ENCODE measurements at places on chromosomes 1 and 21.

DNA sequence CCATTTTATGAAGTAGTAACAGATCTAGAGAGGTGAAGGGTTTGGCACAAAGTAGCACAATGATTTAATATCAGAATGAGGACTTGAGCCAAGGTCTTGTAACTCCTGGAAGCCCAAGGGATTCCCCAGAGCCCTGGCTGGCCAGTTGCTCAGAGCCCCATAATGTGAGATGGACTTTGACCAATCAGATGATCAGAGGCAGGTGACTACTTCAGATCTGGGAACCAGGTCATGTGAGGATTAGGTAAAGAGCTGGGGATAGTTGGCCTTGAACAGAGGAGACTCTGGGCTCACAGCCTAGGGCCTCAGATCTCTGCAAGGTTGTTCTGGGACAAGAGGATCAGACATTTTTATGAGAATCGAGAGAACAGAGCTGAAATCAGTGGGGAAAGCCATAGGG, 18.9 kb downstream of the SHISAL2A start:
- DNase-seq: no peak

DNA sequence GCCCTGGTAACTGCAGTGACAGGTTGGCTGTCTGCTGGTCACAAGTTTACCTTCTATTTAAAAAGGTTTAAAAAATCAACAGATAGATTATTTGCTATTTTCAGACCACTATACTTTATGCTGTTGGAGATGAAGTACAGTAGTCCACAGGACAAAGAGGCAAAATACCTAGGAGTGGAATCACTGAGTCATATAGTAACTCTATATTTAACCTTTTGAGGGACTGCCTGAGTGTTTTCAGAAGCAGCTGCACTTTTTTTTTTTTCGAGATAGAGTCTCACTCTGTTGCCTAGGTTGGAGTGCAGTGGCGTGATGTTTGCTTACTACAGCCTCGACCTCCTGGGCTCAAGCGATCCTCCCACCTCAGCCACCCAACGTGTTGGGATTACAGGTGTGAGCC, 11.7 kb downstream of the CNIH4 start:
- no peak for DNase-seq

GRCh38 chr1:42312576-42313212, 22.3 kb downstream of the FOXJ3 start:
- no peak for DNase-seq

DNA sequence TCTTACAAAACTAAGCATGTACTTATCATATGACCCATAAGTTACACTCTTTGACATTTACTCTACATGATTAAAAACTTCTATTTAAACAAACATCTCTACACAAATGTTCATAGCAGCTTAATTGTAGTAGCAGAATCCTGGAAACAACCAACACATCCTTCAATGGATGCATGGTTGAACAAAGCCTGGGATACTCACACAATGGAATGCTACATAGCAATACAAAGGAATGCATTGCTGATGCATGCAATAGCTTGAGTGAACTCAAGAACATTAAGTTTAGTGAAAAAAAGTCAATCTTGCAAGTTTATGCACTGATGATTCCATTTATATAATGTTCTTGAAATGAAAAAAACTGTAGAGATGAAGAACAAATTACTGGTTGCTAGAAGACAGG, 686.9 kb downstream of the LRRIQ3 start:
- DNase-seq: no peak

- no peak for DNase-seq
Measured at GRCh38 chr1:226279498-226279897, 29.5 kb downstream of the LIN9 start.

GRCh38 chr1:76075877-76076276, 1.3 kb downstream of the ST6GALNAC3 start:
- no peak for DNase-seq

DNA sequence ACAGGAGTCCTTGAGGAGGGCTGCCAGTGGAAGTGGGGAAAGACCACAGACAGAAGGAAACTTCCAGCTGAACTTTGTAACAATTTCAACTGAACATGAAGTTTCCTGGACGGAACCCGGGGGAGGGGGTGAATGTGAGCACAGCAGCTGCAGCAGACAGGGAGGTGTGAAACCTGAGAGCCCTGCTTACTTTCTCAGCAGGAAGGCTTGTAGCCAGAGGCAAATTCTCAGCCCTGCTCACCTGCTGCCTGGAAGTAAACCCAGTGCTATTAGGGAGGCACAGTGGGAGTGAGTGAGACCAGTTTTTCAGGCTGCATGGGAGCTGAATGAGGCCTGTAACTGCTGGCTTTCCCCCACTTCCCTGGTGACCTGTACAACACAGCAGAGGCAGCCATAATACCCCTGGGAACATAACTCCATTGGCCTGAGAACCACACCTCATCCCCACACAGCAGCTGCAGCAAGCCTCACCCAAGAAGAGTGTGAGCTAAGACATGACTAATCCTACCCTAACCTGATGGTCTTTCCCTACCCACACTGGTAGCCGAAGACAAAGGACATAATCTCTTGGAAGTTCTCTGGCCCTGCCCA, 9.6 kb upstream of the SPRR2F start:
- no peak for DNase-seq

DNA sequence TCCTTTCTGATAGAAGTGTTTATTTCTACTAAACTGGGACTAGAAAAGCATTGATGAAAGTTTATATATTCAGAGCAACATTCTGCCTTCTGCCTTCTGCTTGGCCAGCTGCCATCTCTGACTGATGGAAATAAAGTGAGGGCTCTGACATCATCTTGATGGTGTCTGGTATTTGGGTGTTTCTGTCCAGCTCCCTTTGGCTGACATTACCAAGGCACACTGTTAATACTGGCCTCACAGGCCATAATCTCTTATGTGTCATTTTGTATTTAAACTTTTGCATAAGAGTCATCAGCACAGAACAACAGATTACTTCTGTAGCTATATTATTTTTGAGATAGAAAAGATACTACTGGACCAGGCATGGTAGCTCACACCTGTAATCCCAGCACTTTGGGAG, 216.9 kb downstream of the RYR2 start:
- DNase-seq: no peak

DNA sequence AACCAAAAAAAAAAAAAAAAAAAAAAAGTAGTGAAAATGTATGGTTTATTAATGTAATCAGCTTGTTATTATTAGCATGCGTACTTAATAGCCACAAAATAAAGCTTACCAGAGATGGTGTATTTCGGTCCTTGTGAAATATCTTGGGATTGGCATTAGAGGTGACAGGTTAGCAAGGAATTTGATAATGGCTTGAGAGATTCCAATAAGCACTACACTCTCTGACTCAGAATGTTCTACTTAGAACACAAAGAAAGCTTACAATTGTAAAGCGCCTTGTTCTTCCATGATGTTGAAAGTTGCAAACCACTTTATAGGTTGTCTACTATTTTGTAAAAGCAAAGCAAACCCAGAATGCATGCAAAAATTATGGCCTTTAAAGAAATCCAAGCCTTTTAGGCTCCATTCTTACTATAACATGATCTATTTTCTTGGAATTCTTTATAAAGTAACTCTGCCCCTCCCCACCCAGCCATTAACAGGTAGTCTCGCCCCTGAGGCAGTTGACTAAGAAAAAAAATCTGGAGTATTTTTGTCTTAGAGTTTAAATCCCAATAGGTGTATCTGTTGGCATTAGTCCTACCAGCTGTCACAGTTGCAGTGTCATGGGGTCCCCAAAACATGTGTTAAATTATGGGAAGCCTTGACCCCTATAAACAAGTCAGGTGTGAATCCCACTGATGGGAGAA, 129.2 kb downstream of the DHRS3 start:
- no peak for DNase-seq

- no peak for DNase-seq
Measured at GRCh38 chr1:173554089-173554488, 48.8 kb downstream of the SLC9C2 start.

DNA sequence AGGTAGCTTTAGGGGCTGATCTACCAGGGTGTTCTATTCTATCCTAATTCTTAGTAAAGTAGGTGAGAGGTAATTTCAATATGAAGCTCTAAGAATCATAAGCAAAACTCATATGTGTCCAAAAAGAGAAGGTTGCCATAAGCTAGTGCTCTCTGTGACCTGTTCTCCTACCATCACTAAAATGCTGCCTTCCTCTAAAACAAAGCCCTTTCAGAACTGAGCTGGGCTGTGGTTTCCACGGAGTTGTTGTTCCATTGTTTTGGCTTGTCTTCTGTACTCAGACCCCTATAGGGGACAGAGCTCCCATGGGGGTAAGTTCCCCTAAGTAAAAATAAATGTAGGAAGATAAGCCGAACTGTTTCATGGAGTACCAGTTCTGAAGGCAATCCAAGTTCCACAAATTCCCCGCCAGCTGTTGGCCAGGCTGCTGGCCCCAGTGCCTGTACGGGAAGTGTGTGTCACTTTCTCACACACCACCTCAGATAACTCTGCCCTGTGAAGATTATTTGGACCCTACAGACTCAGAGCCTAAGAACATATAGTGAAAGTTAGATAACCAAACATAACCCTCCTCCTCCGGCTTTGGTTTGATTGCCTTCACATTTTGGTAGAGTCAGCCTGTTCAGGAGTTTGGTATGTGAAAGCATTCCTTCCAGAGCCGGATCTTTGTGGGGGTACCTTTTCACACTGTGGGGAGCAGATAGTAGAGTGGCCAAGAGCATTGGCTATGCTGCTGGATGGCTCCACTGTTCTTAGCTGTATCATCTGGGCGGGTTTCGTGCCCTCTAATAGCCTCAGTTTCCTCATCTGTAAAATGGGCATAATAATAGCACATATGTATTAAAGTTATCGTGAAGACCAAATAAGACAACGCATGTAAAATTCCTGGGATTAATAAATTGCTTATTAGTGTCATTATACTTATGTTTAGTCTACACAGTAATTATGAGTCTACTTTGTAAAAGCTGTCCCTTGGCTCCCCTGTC, 10.8 kb downstream of the DPT start:
- DNase-seq: no peak

GRCh38 chr1:213507472-213508223, 456.6 kb downstream of the RPS6KC1 start:
- DNase-seq: no peak

DNA sequence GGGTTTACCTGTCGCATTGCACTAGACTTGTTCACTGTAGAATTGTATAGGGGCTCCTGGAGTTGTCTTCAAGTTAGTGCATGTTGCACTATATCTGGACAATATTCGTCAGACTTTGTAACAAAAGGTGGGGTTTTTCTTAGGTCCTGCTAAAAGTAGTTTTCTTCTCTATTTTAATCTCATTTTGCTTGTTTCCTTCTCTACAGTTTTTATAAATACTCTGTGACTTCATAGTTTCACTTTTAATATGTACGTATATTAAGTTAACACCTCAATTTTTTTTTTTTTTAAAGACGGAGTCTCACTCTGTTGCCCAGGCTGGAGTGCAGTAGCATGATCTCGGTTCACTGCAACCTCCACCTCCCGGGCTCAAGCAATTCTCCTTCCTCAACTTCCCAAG, 26.5 kb upstream of the MRPS6 start:
- no peak for DNase-seq

DNA sequence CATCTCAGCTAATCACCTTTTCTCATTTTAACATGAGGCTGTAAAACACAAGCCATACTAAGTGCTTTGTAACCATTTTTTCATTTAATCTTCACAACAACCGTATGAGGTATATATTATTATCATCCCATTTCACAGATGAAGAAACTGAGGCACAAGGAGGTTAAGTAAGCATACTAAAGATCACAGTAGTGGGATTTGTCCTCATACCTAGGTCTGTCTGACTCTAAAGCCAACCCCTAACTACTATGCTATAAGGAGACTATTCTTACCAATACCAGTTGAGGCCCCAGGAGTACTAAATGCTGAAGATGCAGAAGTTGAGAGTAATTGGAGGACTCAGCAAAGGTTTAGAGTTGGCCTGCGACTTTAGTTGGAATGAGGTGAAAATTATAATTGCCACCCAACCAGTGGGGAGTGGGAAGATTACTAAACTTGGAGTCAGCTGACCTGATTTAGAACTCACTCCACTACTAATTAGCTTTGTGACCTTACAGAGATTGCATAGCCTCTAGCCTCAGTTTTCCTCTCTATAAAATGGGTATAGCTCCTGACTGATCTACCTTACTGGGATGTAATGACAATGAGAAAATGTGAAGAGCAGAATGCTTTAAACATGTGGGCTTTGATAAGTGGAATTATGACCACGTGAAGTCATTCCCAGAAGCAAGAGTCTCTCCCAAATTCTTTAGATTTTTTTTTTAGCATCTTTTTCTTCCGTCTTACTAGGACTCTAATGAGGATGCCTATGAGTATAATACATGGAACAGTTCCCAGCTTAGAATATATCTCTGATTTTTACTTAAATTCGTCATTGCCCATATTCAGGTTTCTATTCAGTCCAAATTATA, 85.8 kb upstream of the IPO9 start:
- DNase-seq: no peak
